ENCODE measurements at places on chromosomes 12 and 14.
A peak's percentile ranks its signal among the peaks of the same experiment; 100 is the strongest.

DNA sequence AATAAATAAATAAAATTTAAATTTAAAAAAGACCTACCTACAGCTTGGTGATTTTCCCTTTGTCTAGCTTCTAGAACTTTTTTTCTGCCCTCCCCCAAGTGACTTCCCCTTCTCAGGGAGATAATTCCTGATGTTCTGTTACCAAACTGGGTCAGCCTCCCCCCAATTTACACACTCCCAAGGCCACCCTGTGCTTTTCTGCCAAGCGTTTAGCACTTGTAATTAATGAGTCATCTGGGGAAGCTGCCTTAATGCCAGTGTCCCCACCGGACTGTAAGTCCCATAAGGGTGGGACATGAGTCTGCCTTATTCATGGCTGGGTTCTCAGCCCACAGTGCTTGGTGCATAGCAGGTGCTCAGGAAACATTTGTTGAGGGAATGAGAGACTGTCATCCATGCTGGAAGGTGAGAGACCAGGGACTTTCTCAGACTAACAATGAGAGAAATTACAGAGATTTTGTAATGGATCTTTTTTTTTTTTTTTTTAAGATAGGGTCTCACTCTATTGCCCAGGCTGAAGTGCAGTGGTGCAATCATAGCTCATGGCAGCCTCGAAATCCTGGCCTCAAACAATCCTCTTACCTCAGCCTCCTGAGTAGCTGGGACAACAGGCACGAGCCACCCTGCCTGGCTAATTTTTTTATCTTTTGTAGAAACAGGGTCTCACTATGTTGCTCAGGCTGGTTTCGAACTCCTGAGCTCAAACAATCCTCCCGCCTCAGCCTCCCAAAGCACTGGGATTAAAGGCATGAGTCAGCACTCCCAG lies 106.8 kb downstream of the PHETA1 start:
- no peak for DNase-seq

GRCh38 chr12:95545731-95546490 lies 5.4 kb downstream of the USP44 start:
- no peak for DNase-seq

DNA sequence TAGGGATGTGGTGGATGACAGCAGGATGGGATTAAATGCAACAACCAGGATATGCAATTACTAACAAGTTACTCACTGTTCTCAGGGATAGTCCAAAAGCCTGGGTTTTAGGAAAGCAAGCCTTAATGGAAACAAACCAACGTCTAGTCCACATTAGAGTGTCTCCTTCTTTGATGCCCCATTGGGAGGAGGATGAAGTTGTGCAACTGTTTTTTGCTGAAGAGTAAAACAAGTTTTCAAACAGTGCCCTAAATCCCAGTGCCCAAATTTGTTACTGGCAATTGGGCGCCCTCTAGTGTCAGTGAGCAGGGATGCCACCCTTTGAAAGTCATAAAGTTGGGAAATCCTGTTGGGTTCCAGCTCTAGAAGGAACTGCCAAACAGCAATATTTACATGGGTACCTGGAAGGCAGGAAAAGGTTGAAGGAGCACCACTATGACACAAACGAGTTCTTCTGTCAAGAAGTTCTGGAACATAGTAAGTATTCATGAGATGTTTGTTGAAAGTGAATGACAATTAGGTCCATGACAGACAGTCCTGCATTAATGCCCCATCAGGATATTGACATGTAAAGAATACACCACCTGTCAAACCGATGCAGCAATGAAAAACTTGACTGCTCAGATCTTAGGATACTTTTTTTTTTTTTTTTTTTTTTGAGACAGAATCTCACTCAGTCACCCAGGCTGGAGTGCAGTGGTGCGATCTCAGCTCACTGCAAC lies 11.1 kb upstream of the DPF3 start:
- peak; percentile 46 for DNase-seq

- no peak for DNase-seq
Measured at GRCh38 chr12:25388183-25388582, 137.5 kb upstream of the KRAS start.

DNA sequence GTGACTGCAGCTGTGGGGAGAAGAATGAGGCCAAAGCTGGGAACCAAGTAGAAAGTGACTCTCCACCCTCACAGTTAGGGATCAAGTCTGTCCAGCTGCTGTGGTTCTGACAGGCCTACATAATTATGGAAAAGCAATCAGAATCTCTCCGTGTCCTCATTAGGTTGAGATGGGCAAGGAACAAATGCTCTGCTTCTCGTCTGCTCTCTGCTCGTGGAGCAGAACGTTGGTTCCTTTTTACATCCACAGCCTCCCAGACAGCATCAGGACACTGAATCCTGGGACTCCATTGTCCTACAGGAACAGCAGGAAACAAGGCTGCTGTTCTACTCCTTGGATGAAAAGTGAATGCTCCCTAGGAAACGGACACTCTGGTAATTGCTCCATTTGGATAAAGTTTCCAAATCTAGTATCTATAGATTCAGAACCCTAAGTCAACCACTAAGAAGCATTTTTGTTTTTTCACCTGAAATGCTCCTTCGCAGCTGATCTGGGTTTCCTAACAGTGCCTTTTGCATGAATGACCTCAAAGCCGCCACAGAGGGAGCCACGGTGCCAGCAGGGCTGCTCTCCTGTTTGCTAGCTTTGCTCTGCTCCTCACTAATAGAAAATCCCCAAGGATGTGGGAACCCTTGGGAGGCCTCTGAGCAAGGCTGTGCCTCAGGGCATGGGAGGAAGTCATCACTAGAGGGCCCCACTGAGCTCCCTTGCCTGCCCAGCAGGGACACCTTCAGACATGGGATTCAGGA lies 102.0 kb downstream of the EGLN3 start:
- DNase-seq: no peak

- no peak for DNase-seq
Measured at GRCh38 chr14:31124197-31124596, 83.4 kb downstream of the HECTD1 start.

- DNase-seq: no peak
Measured at GRCh38 chr12:66159123-66159522, 10.7 kb downstream of the TMBIM4 start.

DNA sequence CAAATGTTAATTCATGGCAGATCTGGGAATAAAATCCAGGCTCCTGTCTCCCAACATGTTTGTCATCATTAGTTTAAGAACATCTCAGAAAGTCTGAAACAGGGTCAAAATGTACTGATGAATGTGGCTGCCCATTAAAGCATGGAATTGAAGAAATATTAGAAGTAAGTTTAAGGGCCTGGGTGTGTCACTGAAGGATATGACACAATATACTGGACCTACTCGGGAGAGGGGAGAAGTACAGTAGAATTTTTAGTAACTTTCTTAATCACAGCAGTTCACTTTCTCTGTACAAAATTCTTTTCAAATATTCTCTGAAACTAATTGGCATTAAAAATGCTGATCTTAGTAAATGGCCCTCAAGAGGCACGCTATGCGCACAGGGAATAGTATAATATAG lies 185.5 kb downstream of the ETV6 start:
- DNase-seq: no peak

GRCh38 chr12:14928931-14929330 lies 9.4 kb downstream of the ERP27 start:
- no peak for DNase-seq

GRCh38 chr14:81710232-81710845 lies 176.7 kb upstream of the SEL1L start:
- DNase-seq: no peak

DNA sequence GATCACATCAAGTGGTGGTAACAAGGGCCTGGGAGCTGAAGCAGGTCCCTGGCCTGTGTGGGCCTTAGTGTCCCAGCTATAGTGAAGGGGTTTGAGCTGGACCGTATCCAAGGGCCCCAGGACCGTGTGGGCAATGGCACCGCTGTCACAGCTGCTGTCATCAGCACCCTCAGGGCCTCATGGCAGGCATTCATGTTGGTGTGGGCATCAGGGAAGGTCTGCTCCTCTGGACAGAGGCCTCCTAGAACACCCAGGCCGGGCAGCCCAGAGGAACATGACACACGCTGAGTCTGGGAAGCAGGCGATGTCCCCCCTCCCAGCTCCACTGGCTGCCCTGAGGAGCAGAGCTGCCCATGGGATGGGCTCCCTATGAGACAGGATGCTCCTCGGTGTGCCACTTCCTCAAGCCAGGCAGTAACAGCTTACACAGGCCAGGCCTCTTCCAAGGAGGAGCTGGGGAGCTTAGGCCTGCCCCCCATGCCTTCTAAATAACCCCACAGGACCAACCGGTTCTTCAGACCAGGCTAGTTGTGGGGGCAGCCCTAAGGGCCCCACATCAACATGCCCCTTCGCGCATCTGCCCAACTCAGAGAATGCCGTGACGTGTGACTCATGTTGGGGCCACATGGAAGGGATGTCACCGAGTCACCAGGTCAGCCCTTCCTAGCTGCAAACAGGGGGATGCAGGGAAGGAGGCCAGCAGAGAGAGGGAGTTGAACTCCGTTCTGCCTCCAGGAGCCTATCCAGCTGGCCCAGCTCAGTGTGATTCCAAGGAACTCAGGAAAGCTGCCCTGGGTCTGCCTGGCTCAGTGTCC lies 80.4 kb downstream of the PITPNM2 start:
- DNase-seq: no peak

DNA sequence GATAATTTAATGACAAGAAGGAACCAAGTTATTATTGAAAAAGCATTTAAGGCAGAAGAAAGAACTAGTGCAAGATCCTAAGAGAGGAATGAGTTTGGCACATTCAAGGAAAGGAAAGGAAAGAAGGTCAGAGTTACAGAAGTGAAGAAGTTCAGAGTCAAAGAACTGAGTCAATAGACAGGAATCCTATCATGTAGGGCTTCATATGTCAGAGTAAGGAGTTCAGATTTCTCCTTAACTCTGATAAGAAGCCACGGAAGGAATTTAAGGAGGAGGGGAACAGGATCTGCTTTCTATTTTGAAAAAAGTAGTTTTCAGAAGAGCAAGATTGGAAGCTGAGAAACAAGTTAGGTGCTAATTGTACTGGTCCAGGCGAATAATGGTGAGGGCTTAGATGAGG lies 223.1 kb upstream of the FOXN3 start:
- no peak for DNase-seq

DNA sequence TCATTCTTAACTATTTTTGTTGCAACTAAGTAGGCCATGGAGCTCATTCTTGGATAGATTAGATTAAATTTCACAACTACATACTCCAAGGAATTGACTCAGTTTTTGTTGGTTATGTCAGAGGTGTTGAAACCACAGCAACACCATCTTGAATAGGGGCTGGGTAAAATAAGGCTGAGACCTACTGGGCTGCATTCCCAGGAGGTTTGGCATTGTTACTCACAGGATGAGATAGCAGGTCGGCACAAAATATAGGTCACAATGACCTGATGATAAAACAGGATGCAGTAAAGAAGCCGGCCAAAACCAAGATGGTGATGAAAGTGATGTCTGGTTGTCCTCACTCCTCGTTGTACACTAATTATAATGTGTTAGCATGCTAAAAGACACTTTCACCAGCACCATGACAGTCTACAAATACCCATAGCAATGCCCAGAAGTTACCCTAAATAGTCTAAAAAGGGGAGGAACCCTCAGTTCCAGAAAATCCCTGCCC lies 20.9 kb downstream of the DMAC2L start:
- no peak for DNase-seq
